ENCODE measurements at places on chromosomes 3 and 15. TPM values are rescaled to one million over a fixed set of nuclear protein-coding genes. Genes with fewer than 3 reads are reported as not detected.

The ZNF660 gene
- 2.2 TPM for total RNA-seq

The NKTR gene
- 43.9 TPM for total RNA-seq

The RPP25 gene
- 2.6 TPM for total RNA-seq

The PLSCR4 gene
- total RNA-seq = 119 TPM

The SFMBT1 gene
- total RNA-seq = 4.5 TPM

The ZMYND10 gene
- 0.91 TPM for total RNA-seq

The TMOD2 gene
- total RNA-seq = 8.1 TPM

The SPTBN5 gene
- total RNA-seq = 0.20 TPM

The IDH3A gene
- 56.2 TPM for total RNA-seq

The GOLGA8J gene
- total RNA-seq = not detected

The EPHA6 gene
- total RNA-seq = not detected

The CLDN18 gene
- not detected for total RNA-seq

The GRK7 gene
- total RNA-seq = not detected

The TRIM42 gene
- not detected for total RNA-seq

The SERINC4 gene
- not detected for total RNA-seq

The FBXL2 gene
- 17.4 TPM for total RNA-seq

The ISLR2 gene
- total RNA-seq = 0.10 TPM

The SI gene
- not detected for total RNA-seq

The ADGRG7 gene
- not detected for total RNA-seq
